ENCODE measurements at places on chromosomes 2 and 18.

- DNase-seq: no peak
Observed at GRCh38 chr2:219908538-219908937, 281.1 kb downstream of the SLC4A3 start.

DNA sequence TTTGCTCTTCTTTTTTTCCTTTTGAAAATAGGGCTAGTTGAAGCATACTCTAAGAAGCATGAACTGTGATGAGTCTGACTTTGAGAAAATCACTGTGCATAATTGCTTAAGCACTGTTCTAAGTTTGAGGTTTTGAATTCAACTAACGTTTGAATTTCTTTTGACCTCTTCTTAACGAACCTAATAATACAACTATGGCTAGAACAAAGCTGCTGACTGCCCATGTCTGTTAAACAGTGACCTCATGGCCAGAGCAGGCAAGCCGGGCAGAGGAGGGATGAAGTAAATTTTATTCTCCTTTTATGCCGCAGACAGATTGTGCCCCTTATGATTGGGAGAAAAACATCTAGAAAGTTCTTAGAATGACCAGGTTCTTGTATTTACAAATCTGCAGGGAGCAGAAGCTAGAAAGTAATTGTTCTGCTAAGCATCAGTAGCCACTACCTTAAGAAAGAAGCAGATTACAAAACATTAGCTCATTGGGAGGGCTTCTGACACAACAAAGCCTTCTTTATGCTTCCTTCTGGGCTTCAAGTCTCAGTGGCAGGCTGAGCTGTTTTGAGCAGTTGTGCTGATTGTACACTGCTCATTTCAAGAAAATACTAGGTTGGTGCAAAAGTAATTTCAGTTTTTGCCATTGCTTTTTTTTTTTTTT is 97.8 kb upstream of the RASGRP3 start:
- DNase-seq: no peak

DNA sequence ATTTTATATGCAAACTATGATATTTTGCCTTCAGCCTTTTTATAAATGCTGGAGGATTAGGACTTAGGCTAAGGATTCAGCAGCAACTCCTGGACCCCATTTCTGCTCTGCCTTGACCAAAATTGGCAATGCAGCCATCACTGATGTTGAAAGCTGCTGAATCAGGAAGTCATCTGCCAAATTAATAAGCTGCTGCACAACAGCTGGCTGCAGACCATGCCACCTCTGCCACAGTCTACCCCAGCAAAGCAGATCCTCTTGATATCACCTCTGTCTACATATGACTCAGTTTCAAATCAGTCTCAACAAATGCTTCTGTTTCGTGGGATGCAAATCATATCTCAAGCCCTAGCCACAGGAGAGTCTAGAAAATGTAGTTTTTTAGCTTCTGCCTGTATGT is 7.1 kb upstream of the SOS1 start:
- DNase-seq: no peak

DNA sequence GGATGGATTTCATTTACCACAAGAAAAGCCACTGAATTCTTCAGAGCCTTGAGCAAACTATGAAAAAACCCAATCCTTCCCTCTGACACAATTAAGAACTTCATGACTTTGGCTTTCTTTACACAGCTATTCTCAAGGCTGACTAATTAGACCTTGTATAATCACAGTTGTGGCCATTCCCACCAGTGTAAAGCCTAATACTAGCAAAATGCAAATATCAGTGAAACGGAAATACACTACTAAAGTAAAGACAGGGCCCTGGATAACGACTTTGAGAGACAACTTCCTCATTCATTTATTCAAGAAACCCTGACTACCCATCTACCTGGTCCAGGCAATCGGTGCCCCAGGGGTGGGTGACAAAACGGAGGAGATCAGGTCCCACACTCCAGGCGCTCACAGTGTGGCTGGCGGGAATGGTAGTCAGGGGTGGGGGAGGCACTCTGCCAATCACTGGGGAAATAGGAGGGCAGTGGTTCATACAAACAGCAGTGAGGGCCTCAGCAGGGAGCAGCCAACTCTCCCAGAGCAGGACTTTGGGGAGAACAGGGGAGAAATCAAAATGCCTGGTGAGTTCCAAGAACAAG is 28.1 kb downstream of the TMEM163 start:
- no peak for DNase-seq
